ENCODE measurements at places on chromosomes 6 and 20. TPM values are rescaled to one million over a fixed set of nuclear protein-coding genes. Genes with fewer than 3 reads are reported as not detected.

Gene PI3
- 1.9 TPM for total RNA-seq

Gene CCR6
- total RNA-seq: not detected

Gene LHFPL5
- not detected for total RNA-seq

Gene TGM2
- total RNA-seq: 410 TPM

Gene ATP6V1G2
- 0.62 TPM for total RNA-seq

All from A549 treated with CpdA at 1 μM for 4 hours (cell line).